Right cardiac atrium (tissue), 5 donors: ENCODE measurements at places on chromosomes 5 and 9.

DNA sequence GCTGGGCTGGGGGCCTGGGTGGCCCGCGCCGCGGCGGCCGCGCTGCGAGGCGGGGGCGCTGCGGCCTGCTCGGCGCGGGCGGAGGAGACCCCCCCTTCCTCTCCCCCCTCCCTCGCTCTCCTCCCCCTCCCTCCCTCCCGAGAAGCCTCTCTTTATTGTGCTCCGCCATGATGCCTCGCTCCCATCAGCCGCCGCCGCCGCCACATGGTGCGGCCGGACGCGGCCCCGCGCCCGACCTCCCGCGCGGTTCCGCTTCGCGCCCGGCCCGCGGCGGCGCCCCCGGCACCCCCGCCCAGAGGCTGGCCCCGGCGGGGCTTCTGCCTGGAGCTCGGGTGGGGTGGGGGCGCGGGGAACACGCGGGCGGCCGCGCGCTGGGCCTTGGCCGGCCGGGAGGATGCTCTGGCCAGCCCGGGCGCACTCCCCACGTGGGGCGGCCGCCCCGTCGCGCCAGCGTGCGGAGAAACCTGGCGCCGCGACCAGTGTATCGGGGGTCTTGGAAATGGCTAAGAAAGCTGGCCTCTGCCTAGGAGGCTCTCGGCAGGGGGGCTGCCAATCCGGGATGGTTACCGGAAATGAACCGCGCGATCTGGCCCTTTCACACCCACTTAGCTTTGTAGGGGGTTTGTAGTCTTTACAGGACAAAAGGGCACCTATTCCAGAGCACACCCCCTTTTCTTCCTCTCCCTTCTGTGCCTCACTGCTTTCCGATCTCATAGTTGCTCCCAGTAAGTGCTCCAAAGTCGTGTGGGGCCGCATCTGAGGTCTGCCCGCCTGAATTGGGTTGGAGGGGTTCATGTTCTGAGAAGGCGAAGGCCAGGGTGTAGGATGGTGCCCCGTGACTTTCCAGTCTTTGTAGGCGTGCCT, 1.0 kb downstream of the SET start:
- peak; percentile 73 for DNase-seq

DNA sequence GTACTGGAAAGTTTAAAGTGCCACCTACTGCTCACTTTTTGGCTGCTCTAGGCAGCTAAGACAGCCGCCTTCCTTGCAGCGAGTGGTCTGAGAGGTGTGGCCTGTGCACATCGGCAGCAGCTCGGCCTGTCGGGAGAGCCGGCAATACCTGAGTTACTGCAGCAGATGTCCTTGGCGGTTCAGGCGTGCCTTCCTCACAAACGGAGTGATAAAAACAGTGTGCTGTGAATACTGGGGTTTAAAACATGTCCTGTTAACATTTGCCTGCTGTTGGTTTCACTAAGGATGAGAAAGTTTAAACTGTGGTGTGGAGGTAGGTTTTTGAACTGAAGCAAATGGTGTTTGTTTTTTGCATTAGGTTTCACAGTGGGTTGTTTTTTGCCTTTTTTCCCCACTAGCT, 12.9 kb downstream of the TRAF2 start:
- DNase-seq, result no peak

- no peak for DNase-seq
Measured at GRCh38 chr5:74953937-74954720, 87.9 kb upstream of the FAM169A start.

DNA sequence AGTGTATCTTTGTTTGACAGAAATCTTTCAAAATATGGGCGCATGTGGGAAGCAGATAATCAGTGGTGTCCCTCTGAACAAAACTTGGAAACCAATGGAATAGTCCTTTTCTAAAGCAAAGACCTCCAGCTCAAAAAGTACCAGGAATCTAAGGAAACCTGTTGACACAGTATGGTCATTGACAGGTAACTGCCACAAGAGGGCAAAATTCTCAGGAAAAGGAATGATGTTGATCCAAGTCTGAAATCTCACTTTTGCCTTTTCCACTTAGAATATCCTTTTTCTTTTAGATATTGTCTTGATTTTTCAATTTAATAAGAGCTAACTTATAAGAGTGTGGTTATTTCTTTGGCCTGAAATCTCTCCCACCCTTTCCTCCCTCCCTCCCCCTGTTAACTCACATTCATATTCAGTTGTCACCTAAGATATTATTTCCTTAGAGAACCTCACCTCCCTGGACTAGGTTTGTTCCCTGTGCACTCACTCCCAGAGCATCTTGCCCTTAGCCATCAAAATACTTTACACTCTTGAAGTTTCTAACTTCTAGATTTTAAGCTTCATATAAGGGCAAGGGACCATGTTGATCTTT, 59.0 kb upstream of the BARX1 start:
- no peak for DNase-seq
